ENCODE measurements at places on chromosomes 7 and 10.
A peak's percentile ranks its signal among the peaks of the same experiment; 100 is the strongest.

DNA sequence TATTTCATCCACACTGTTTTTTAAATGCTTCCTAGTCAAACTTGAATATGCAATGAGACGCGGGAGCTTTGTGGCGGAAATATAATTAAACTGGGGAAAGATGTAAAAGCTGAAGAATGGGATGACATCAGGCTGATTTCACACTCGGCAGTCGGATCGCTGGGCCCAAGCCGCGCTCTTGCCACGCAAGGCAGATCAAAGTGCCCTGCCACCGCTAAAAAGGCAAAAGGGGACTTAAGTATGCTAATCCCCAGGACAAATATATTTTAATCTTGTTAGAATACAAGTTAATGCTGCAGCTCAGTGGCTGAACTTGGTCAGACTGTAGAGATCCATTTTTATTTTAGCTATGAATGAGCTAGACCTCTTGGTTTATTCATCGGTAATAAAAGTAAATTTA lies 13.8 kb downstream of the EN2 start:
- no peak for DNase-seq

DNA sequence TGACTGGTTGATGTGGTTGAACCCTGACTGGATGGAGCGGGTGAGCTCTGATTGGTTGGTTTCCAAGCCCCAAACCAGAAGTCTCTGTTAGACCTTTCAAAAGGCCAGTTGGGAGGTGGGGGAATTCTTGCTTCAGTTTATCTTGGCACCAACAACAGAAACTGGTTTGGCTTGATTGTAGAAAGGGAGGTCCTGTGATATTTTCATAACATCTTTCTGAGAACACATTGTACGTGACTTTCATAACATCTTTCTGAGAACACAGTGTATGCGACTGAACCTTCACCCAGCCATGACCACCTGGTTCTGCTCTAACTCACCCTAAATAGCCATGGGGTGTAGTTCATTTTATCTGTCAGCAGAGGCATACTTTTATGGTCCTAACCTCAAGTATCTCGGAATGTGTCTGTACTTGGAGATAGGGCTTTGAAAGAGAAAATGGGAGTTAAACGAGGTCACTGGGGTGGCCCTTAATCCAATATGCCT lies 88.3 kb downstream of the GALNT17 start:
- no peak for DNase-seq

DNA sequence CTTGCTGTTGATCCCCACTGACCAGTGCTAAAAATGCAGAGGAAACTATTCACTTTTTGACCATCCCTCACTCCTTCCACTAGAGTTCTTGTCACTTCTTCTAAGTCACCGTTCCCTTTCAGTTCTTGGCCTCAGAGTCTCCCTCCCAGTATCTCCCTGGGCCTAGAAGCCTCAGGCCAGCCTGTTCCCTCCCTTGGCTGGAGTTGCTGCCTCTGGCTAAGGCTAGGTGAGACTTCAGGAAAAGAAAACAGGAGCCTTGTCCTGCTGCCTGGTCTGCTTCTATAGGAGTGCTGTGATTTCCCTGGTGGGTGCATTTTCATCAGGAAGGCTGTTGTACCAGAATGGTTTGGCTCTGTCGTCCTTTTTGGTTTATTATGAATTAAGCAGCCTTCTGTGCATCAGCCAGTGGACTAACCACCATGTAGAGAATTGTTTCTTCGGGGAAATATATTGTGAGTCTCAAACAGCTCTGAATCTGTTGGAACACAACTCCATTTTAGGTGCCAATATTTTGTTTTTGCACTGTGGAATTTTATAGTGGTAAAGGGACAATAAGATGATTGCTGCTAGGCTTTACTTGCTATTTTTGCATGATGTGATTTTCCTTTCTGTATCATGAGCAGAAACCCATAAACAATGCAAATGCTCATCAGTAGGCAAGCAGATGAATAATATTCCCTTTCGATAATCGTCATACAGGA lies 233.4 kb upstream of the FZD1 start:
- DNase-seq, result no peak

DNA sequence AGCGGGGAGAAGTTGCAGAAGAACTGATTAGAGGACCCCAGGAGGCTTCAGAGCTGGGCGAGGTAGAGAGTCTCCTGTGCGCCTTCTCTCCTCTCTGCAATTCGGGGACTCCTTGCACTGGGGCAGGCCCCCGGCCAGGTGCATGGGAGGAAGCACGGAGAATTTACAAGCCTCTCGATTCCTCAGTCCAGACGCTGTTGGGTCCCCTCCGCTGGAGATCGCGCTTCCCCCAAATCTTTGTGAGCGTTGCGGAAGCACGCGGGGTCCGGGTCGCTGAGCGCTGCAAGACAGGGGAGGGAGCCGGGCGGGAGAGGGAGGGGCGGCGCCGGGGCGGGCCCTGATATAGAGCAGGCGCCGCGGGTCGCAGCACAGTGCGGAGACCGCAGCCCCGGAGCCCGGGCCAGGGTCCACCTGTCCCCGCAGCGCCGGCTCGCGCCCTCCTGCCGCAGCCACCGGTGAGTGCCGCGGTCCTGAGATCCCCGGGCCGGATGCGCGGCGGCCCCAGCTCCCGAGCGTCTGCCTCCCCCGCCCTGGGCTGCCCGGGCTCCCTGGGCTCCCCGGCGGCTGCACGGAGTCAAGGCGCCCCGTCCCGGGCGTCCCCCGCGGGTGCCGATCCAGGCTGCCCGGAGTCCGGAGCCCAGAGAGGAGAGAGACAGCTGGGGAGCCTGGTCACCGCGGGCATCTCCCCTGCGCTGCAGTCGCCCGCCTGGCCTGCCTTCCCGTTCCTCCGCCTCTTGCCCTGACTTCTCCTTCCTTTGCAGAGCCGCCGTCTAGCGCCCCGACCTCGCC lies at the start of gene PLAU:
Gene PLAU, plus strand, starts transcription at position 369 of the 789 bp plus-strand sequence. CDS start 424 bp downstream, outside the sequence.
- peak; percentile 70 for DNase-seq

- DNase-seq, result no peak
Observed at GRCh38 chr10:8051851-8052257, 2.6 kb upstream of the GATA3 start.

DNA sequence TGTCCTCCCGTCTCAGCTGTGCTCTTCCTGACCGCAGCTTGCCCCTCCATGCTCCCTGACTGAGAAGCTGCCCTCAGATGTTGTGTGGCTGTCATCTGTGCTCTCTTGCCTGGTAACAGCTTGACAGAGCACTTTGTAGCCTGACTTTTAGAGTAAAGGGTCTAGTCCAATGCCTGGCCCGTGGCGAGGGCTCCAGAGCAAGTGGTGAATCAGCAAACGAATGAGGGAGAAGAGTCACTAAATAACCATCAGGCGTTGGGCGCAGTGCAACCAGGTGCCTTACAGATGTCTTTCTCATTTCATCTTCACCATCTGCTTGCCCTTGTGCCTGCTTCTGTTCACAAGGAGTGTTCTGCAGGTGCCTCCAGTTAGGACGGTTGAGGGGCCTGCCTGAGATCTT lies 45.6 kb downstream of the MKI67 start:
- no peak for DNase-seq

DNA sequence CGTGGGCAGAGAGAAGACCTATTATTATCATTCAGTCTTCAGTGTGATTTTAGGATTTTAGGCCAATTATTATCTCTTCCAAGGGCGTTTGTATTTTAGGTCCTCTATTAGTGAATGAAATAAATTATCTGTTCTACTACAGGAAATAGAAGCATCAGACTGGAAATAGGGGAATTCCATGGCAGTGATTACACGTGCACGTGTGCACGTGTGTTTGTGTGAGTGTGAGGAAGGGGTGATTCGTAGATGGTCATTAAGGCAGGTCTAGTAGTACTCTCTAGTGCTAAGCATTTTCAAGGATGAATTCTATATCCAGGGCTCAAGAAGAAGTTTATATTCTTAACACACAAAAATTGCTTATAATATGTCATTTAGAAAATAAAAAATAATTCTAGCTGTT lies 623.2 kb downstream of the GATA3 start:
- DNase-seq, result no peak

- DNase-seq, result no peak
Observed at GRCh38 chr7:30841025-30841735, 70.0 kb downstream of the MINDY4 start.
